CD4-positive, alpha-beta T cell (primary cell): ENCODE measurements at places on chromosomes 1 and 21.

DNA sequence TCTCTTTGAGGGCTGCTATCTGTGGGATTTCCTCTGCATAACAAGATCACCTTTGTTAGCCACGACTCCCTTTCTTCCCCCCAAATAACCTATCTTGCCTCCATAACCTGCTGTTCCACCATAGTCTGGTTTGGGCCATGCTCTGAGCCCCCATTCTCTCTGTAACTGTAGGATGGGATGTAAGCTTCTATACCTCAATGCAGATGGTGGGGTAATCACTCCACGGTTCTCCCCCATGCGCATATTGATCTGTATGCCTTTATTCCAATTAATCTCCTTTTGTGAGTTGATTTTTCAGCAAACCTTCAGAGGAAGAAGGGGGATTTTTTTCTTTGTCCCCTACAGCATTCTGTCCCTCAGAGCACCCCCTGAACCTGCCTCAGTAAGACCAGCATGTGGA is 170.1 kb upstream of the IRF2BP2 start:
- DNase-seq, result no peak

- no peak for DNase-seq
Observed at GRCh38 chr1:155284476-155284875, 7.2 kb downstream of the HCN3 start.

DNA sequence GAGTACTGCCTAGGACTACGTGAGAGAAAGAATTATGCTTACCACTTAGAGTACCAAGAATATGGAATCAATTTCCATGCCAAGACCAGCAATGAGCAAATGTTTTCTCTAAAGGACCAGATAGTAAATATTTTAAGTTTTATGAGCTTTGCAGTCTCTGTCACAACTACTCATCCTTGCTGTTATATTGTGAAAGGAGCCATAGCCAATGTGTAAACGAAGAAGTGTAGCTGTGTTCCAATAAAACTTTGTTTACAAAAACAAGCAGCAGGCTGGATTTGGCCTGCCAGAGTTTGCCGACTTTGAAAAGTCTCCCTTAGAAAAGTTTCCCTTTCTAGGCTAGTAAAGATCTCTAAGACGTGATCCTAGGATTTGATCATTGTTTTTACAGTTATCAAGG is 128.8 kb downstream of the PDE4B start:
- DNase-seq, result no peak

DNA sequence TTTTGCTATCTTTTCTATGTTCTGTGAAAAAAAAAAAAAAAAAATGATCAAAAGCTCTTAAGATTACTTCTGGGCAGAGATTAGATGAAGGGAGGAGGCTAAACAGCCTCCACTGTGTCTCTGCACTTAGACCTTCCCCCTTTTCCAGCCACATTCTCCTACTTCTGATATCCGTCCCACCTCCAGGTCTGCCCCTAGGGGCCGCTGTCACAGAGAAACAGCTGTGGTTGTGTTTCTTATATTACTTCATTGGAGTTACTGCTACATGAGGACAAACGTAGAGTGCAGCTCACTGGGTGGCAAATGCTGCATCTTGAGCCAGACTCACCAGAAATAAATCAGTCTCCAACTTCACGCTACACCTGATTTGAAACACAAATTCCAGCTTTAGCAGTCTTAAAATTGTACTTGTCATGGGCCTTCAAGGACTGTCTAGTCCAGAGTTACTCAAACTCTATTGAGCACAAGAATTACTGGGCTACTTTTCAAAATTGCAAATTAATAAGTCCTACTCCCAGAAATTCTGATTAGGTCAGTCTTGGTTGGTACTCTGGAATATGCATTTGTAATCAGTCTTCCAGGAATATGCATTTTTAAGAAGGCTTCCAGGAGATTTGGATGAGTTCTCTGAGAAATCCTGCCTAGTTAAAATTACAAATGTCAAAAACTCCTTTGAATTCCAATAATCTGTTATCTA is 125.2 kb upstream of the PTBP2 start:
- DNase-seq, result peak; percentile 0

- DNase-seq, result no peak
Observed at GRCh38 chr1:116990612-116991151, 10.9 kb upstream of the CD101 start.

- DNase-seq, result no peak
Observed at GRCh38 chr1:215375381-215375780, 191.7 kb upstream of the KCTD3 start.

GRCh38 chr1:41481109-41481775 is 3.2 kb downstream of the EDN2 start:
- no peak for DNase-seq

DNA sequence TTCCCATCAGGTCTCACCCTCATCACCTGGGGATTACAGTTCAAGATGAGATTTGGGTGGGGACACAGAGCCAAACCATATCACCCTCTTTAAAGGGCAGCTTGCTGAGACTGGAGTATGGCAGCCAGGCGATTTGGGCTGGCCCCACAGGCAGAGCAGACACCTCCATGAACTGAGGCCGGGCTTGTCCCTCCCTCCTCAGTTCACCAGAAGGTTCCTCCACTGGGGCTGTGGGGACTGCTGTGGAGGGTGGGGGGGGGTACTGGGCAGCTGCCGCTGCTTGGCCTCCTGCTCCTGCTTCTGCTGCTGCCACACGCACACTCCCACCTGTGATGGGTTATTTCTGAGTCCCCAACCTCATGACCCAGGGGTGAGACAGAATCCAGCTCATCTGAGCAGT is 53.9 kb upstream of the PDE9A start:
- no peak for DNase-seq

DNA sequence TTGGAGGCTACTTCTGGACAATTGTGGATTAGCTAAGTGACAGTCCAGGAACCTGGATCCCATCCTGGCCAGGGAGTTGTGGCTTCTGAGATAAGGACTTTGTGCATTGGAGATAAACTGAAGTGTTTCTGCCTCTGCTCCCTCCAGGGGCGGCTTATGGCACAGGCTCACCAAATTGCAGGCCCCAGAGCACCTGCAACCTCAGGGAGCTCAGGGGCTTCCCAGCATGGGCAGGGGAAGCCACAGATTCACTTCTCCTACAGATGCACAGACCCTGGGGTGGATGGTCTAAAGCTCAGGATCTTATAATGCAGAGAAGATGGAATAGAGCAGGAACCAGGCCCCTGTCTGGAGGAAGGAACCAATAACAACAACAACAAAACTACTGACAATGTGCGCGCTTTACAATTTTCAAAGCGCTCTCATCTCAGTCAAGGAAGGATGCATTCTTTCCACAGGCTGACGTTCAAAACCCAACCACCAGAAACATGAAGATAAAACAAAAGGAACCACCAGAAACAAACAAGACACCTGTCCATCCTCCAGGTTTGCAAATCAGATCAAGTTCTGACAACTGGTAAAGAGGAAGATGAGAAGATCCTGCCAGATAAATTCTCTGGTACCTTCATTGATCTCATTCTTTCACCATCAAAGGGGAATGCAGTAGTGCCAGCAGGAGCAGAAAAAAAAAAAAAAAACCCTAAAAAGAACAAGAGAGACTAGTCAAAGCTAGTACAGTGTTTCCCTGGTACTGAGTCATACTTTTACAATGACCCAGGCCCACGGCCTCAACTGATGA is 121.0 kb upstream of the IRF2BP2 start:
- peak; percentile 48 for DNase-seq

GRCh38 chr21:44763050-44763378 is 38.6 kb downstream of the UBE2G2 start:
- DNase-seq, result no peak

GRCh38 chr1:26923711-26924110 is 2.2 kb downstream of the NUDC start:
- no peak for DNase-seq

- DNase-seq, result no peak
Observed at GRCh38 chr21:42716074-42716473, 62.7 kb downstream of the PDE9A start.

DNA sequence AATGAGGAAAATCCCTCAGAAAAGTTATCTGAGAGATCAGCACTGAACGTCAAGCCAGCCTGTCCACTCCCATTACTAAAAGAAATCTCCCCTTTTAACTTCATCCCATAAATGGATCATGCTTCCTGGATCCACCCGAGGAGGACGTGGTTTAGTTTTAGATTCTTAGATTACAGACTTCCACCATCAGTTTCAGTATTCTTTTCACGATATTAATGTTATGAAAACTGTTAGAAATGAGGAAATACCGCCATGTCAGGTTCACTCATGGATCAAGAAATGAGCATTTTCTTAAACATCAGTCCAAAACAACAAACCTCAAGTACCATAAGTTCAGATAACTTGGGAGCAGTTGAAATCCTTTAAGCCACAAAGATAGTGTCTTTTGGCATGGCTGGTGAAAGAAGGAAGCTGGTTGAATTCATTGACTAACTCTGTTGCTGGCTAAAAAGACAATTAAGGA is 49.8 kb downstream of the NFIA start:
- DNase-seq, result no peak

GRCh38 chr1:11311816-11312755 is 39.1 kb downstream of the UBIAD1 start:
- no peak for DNase-seq

DNA sequence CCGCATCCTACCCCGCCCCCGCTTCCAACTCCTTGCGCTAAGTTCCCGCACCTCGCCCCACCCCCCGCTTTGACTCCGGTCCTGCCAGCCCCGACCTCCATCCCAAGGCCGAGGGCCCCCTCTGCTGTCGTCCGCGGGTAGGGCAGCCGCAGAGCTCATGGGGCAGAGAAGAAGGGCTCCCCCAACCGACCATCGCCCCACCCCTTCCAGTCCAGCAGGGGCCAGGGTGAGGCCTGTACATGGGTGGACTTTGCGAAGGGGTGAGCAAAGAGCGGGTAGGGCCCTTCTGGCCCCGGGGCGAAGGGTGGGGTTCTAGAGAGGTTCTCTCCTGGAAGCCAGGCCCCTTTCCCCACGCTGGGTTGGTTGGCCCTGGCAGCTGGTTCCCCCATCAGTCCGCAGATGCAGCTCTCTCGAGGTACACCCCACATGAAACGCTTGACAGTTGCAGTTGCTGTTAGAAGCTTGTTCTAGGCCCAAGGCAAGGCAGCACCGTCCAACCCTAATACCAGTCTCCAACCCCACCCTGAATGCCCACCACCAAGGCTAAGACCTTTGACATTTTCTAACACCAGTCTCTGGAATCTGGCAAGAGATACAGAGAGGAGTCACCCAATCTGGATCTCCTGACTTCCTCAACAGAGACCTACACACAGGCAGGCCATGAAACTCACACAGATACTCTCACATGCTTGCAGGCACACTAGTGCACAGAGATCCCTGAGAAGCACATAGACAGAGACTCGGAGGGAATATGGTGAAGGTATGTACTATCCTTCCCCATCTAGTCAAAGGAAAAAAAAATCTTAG is 25.3 kb upstream of the ADGRB2 start:
- peak; percentile 97 for DNase-seq

- no peak for DNase-seq
Observed at GRCh38 chr1:10320336-10320735, 78.5 kb upstream of the PGD start.

DNA sequence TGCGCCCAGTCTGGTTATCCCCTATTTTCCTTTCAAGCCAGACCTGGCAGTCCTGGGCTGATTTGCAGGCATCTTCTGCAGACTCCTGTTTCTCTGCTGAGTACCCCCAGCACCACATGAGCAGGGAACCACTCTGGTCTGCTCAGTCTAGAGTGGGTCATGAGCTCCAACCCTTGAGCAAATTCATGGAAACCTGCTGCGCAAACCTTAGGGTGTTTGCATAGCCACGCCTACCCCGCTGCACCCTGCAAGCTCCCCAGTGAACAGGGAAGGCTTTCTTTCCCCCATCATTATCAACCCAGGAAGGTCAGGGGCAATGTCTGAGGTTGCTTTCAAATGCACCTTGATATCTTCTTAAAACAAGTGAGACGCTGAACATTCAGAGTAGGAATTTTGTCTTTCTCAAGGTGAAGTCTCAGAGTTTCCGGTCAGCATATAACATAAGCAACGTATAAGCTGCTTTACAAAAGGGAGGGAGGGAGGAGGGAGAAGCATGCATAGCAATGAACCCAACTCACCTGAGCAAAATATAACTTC is 11.1 kb upstream of the KCNE1 start:
- DNase-seq, result no peak

DNA sequence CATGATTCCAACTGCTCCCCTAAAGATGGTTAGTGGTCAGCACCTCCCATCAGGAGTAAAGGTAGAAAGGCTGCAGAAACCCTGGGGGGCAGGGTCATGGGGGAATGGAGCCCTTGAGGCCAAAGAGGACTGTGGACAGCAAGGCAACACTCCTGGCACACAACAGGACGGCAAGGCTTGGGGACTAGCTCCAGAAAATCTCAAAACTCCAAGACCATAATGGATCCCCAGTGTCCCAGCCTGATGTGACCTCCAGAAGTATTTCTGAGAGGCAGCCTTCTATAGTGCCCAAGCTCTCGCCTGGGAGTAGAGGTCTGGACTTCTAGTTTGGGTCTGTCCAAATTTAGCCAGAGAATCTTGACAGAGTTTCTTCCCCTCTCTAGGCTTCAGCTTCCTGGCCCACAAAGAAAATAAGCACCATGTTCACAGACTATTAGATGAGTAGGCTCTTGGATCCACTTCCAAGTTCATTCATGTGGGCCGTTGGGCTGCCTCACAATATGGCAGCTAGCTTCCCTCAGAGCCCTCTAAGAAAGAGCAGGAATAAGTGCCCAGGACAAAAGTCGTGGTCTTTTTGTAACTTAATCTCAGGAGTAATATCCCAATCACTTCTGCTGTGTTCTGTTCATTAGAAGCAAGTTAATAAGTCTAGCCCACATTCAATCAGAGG is 6.9 kb downstream of the CD2 start:
- no peak for DNase-seq

- no peak for DNase-seq
Observed at GRCh38 chr1:229192853-229193252, 78.1 kb upstream of the RAB4A start.

- no peak for DNase-seq
Observed at GRCh38 chr1:24282491-24282890, 36.7 kb upstream of the GRHL3 start.

- DNase-seq, result no peak
Observed at GRCh38 chr1:151807131-151807530, 1.9 kb upstream of the LINGO4 start.

- DNase-seq, result peak; percentile 62
Observed at GRCh38 chr1:11893907-11894251, 32.3 kb downstream of the KIAA2013 start.

DNA sequence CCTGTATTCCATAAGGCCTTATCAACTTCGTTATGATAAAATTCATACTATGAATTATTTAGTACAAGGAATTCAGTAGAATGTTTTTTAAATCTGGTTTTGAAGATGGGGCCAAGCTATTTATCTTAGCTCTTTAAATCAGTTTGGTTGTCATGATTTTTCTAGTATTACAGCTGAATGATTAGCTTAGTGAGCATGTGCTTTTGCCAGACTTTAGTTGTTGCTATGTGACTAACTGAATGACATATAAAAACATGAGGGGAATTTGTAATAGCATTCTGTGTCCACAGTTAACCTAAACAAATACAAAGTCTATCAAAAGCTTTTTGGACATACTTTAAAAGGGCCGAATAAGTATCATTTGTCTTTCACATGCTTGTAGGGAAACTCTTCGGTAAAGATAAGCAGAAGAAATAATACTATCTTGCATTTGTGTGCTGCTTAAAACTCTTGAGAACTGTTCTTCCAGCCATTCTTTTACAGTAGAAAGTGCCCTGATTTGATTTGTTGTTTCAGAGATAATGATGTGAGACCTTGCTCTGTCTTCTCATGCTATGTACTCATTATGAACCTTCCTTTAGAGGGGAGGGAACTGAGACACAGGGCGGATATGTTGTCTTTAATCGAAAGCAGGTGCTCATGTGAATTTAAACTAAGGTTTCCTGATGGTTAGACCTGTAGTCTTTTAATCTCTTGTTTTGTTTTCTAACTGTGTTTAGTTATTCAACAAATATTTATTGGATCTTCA is 18.8 kb downstream of the NEK7 start:
- DNase-seq, result no peak
